ENCODE measurements at places on chromosomes 1 and 21. TPM values are rescaled to one million over a fixed set of nuclear protein-coding genes. Genes with fewer than 3 reads are reported as not detected.

The EDARADD gene
- total RNA-seq = not detected

The COL8A2 gene
- total RNA-seq = 1.8 TPM

The NSL1 gene
- total RNA-seq = 28.2 TPM

The CNKSR1 gene
- total RNA-seq = not detected

The RNU1-4 gene
- total RNA-seq = 6,751 TPM

All from bladder microvascular endothelial cell (primary cell).